Stimulated activated CD8-positive, alpha-beta memory T cell treated with anti-CD3 and anti-CD28 coated beads, Interleukin-4, amount 100 ng/mL, for 48 hours (primary cell): ENCODE measurements at places on chromosomes 3 and 15.

DNA sequence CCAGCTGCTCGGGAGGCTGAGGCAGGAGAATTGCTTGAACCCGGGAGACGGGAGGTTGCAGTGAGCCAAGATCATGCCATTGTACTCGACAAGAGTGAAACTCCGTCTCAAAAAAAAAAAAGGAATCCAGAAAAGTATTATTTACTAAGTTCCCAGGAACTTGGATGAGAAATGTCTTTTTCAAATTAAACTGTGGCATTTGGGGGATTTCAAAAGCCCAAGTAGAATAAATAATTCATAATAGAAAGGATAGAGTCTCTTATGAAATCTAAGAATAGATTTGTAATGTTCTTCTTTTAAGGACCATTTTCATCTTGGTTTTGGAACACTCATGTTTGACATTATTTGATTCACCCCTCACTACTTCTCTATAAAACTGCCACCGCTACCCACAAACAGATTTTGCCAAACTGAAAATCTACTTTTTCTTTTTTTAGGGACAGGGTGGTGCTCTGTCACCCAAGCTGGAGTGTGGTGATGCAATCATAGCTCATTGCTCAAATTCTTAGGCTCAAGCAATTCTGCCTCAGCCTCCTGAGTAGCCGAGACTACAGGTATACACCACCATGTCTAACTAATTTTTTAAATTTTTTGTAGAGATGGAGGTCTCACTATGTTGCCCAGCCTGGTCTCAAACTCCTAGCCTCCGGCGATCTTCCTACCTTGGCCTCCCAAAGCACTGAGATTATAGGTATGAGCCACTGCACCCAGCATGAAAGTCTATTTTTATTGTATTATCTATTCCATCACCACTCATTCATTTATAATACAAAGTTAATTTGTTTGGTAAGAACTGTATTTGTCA lies 99.3 kb downstream of the SENP2 start:
- no peak for DNase-seq

DNA sequence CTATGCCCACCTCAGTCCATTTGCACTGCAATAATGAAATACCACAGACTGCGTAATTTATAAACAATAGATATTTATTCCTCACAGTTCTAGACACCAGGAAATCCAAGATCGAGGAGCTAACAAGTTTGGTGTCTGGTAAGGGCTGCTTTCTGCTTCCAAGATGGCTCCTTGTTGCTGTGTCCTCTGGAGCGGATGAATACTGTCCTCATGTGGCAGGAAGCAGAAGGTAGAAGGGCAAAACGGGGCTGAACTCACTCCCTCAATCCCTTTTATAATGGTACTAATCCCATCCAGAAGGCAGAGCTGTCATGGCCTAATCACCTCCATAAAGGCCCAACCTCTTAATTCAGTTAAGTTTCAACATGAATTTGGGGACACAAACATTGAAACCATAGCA lies 75.3 kb downstream of the P2RY1 start:
- no peak for DNase-seq

GRCh38 chr3:71011565-71012287 lies 571.8 kb downstream of the FOXP1 start:
- no peak for DNase-seq

GRCh38 chr15:73631915-73632669 lies 1.1 kb downstream of the NPTN start:
- no peak for DNase-seq
